ENCODE measurements at places on chromosomes 1 and 21. TPM values are rescaled to one million over a fixed set of nuclear protein-coding genes. Genes with fewer than 3 reads are reported as not detected.
A peak's percentile ranks its signal among the peaks of the same experiment; 100 is the strongest.

GRCh38 chr1:219099307-219099706, 74.4 kb upstream of the LYPLAL1 start:
- no peak for DNase-seq

DNA sequence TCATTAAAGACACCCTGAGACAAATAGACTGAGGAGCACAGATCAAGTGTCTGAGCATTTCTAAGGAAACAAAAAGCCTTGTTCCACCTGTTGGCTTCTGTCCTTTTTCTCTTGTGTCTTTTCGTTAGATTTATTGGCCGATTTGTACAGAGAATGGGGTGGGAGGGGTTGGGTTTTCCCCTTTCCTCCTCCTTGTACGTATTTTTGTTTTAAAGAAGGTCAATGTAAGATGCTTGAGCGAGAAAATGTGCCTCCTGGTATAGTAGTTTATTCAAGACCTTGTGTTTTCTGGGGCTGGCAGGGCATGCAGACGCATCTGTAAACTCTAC, 1.2 kb downstream of the BCL9 start:
- no peak for DNase-seq

DNA sequence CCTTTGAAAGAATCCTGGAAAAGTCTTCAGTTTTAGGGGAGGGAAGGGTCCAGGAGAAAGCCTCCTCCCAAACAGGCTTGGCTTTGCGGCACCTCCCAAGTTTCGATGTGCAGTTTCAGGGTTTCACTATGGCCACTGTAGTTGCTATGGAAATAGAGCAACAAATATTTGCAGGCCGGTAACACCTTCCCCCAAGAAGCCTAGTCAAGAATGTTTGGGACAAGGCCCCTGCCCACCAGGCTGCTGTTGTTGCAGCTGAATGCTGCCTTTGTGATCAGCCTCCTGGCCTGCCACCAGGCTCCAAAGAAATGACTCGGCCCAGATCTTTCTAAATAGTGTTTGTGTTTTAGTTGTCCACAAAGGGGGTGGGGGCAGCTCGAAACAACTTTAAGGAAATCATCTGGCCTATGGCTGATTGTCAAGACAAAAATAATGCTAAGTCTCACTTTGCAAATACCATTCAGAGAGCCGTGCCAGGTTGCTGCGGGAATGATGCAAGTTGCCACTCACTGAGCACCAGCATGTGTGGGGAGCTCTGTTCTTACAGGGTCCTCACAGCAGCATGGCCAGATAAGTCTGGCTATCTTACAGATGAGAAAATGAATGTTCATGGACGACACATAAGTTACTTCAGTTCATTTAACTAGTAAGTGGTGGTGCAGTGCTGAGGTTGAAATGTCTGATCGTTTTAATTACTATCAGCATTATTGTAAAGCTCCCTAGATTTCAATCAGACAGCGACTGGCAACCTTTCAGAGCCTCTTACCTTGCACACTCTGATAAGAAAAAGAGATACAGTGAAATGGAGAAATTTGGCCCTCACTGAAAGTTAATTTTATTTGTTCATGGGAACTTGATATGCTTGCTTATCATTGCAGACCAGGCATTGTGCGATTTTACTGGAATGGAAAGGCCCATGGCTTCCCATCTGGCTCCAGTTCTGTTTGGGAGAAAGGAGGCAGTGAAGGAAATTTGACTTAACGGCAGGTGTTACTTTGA, 91.2 kb upstream of the JUN start:
- DNase-seq = no peak

DNA sequence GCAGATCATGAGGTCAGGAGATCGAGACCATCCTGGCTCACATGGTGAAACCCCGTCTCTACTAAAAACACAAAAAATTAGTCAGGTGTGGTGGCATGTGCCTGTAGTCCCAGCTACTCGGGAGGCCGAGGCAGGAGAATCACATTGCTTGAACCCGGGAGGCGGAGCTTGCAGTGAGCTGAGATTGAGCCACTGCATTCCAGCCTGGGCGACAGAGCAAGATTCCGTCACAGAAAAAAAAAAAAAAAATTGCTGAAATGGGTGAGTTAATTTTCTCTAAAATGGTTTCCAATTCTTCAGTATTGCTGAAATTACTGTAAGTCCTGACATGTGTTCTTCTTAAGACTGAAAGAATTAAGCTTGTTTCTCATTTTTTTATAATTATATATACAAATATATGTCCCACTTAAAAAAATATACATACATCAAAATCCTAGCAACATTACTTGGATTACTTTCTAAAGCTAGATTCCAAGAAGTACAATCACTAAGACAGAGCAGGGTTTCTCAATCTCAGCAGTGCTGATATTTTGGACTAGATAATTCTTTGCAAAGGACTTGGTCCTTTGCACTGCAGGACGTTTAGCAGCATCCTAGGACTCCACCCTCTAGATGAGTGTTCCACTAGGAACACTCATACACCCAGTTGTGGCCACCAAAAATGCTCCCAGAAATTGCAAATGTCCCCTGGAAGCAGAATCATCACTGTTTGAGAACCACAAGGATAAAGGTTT, 24.8 kb downstream of the ZNHIT6 start:
- no peak for DNase-seq

GRCh38 chr21:35995522-35996088, 64.7 kb downstream of the SETD4 start:
- DNase-seq = peak; percentile 8

MYBPH gene
- total RNA-seq = not detected

CELA3A gene
- total RNA-seq = not detected

CCDC190 gene
- not detected for total RNA-seq

S100A2 gene
- 7.8 TPM for total RNA-seq

DNM3 gene
- 2.6 TPM for total RNA-seq

ADAMTSL4 gene
- 0.96 TPM for total RNA-seq
